Stimulated activated CD4-positive, alpha-beta T cell treated with anti-CD3 and anti-CD28 coated beads, Interleukin-15, amount 100 ng/mL, for 1 hour (primary cell): ENCODE measurements at places on chromosomes 2 and 18.

GRCh38 chr2:95327861-95328260, 30.7 kb downstream of the KCNIP3 start:
- no peak for DNase-seq

DNA sequence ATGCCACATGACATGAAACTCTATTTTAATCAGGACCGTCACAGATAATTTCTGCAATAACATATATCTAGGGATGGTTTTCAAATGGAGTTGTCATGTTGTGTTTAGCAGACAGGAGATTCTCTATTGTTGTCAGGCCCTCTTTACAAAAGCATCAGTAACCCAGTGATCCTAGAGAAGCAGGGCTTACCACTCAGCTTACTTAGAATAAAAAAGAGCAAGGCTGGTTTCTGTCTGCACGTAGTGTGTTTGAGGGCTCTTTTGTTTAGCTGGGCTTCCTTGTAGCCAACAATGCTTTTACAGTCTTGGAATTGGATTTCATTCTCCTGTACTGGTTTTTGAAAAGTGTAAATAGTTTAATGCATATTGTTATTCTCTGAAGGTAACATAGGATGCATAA, 210.5 kb upstream of the NRP2 start:
- no peak for DNase-seq

DNA sequence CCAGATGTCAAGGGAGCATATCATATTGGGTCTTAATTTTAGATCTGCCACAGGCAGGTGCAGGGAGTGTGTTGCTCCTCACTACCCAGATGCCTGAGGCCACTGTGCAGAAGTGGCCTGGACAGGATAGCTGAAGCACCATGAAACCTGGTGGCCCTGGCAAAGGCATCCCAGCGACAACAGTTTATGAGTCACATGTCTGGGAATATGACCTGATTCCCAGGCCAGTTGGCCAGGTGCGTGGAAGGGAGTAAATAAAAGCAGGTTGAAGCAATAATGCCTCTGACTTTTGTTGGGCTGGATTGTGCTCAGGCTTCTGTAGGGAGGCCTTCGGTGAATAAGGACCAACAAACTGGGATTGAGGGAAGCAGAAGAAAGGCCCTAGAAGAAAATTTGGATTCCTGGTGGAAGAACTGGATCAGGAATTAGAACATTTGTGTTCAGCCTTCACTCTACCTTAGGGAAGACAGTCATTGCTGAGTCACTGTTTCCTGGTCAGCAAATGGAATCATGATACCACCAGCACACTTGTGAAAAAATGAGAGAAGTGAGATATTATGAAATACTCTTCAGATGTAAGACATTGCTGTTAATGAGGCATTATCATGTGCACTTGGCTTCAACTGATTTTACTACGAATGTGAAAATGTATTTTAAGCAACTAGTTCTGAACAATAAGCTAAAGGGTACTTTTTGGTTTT, 78.4 kb upstream of the ZNF516 start:
- no peak for DNase-seq

DNA sequence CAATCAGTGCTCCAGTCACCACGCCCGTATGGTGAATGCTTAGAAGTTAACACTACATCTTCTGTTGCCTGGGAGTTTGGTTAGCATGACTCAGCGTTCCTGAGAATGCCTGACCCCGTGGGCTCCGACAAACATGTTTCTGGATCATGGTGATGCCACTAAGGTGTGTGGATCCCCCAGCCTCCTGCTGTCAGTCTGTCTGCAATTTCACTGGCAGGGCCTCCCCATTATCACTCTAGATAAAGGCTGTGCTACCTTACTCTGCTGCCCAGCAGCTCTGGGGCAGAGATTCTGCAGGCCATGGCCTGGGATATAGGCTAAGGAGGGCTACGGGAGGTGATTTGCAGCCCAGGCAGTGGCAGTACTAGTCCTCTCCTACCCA, 66.0 kb downstream of the STPG4 start:
- no peak for DNase-seq

DNA sequence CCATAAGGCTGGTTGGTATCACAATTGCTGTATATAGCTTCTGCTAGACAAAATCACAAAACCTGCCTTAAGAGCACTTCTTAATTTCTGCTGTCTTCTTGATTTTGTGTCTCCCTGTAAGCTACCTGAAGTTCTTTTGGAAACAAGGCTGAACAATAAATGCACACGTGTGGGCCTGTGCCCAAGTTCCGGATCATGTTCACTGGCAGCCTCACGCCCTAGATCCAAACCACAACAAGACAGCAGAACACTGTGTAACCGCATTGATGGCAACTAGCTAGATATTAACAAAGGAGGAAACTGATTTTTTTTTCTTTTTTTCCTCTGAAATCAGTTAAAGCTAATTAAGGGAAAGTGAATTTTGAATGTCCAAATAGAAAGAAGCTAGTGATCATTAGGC, 81.5 kb upstream of the LYPD6B start:
- DNase-seq = no peak

DNA sequence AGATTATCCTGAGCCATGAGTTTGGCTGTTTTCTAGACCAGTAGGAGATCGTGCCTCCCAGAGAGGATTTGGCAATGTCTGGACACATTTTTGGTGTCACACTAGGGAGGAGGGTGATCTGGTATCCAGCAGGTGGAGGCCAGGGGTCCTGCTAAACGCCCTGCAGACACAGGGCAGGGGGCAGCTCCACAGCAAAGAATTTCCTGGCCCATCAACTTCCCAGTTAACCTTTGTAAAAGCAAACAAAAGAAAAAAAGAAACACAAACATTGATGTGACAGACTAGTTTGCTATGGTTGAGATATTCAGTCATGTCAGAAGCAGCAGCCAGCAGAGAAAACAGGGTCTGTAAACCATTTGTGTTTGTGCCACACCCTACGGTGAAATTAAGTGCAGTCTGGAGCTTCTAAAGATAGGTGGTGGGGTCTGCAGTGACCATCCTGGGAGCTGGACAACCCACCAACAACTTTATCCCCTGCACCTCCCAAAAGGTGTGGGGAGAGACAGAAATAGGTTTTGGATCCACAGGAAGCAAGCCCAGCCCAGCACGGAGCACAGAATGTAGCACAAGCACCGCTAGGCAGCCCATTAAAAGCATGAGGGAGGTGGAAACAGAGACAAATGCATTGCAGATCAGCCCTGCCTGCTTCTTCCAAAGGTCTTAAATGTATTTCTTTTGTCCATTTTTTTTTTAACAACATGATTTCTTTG, 232.5 kb downstream of the MYT1L start:
- no peak for DNase-seq

DNA sequence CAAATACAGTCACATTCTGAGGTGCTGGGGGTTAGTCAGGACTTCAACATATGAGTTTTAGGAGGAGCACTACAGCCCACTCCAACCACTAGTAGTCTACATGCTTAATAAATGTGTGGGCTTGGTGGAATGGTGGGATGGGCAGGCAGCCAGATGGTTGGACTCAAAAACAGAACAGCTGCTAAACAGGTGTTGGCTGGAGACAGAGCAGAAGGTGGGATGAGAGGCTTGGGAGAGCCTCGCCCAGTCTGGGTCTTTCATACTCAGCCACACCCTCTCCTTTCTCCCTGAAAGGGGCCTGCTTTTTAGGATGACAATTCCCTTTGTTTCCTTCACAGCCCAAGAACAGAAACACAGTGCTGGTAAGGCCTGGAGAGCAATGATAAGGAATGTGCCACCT, 143.9 kb upstream of the KLHL29 start:
- no peak for DNase-seq

DNA sequence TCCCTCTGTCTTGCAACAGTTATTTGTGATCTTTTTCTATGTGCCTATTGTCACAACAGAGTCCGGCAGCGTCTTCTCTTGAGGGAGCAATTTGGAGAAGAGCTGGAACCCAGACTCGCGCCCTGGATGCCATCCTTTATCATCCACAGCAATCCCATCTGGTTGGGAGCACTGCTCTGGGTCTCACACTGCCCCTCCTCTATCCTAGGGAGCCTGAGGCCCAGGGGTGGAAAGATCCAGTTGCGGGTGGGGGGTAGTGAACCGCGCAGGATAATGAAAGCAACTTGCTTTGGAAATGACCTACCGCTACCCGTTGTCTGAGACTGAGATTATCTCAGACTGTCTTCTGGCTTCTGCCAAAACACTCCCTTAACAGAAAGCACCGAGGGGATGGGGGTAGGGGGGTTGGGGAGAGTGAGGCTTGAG, 713 bp downstream of the WBP1 start:
- DNase-seq = no peak

DNA sequence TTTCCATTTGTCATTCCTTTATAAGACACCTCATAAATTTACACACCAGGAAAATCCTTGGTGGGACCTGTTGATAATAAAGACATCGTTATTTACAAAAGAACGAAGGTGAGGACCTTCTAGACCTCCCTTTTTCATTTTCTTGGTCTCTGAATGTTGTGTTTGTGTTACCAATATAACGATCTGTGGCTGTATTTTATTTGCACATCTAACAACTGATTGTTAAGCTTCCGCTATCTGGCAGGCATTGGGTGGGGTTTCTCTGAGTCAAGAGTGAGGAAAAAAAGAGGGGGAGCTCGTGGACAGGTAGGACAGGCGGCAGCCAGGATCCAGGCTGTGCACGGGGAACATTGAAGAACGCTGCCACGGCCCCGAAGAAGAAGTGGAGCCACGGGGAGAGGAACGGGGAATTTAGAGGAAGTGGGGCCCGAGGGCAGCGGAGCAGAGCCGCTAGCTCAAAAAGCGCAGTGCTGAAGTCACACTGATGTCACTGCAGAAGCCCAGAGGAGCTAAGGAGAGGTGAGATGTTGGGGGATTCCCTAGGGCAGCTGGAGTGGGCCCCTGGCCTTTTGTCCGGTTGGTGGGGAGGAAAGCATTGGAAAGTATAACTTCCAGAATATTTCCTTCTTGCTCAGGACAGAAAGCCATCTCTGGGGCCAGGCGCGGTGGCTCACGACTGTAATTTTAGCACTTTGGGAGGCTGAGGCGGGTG, 20.9 kb upstream of the DNMT3A start:
- peak; percentile 21 for DNase-seq
